Astrocyte (in vitro differentiated cells and primary cell): ENCODE measurements at places on chromosomes 5 and 9.

DNA sequence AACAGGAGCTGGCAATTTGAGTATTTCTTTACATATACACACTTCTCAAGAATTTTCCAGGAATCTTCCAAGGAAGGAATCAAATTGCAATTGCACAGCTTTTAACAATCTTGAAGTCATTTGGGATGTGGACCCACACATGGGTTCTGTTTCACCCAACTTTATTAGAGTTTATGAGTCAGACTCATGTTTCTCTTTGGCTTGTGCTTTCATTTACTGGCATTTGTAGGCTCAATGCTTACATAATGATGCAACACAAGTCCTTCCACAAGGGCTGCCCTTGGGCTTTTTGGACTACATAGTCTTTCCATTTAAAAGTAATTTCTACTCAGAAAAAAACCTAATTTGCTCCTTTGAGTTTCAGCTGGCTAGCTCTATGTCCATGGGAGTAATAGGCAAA lies 4.6 kb upstream of the CDC37L1 start:
- DNase-seq = peak; percentile 85

- no peak for DNase-seq
These were observed 88.6 kb downstream of the JAK2 start for GRCh38 chr9:5073701-5074100.

- DNase-seq = peak; percentile 43
These were observed 24.8 kb downstream of the ANXA1 start for GRCh38 chr9:73176450-73176875.

DNA sequence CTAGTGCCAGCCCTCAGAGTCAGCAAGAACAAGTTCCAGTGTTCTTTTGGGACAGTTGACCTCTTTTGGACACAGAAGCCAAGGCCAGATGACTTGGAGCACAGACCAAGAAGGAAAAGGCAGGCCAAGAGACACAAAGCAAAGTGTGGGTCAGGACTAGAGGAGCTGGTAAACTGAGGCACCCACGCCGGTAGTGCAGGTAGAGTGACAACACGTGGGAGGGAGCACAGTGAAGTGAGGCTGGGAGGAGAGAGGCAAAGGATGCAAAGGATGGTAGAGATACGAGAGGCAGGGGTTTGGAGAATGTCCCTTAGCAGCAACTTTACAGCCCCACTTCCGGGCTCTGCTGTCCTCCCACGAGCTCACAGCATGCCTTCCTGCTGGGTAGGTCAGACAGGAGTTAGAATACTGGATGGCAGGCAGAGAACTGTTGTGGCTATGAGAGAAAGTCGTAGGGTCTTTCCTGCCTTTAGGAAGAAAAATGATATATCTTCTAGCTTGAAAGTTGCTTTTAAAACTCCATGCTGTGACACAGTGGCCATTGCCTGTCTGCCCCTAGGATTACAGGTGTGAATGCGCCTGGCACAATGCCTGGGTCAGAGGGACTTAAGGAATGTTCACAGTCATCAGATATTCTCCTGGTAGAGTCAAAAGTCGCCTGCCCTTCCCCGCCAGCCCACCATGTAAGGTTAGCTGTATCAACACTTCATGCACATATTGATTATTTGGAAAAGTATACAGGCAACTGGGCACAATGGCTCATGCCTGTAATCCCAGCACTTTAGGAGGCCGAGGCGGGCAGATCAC lies 97.9 kb downstream of the PDE8B start:
- DNase-seq = no peak

- no peak for DNase-seq
These were observed 152.4 kb downstream of the RAPGEF6 start for GRCh38 chr5:131482617-131483016.

GRCh38 chr9:76905791-76906646 lies at the start of gene PRUNE2:
Gene PRUNE2, minus strand, starts transcription at chr9:76906114. Its CDS starts 151 bp downstream, at chr9:76905963.
- peak; percentile 84 for DNase-seq

GRCh38 chr5:14147210-14147609 lies 4.1 kb downstream of the TRIO start:
- DNase-seq = no peak

DNA sequence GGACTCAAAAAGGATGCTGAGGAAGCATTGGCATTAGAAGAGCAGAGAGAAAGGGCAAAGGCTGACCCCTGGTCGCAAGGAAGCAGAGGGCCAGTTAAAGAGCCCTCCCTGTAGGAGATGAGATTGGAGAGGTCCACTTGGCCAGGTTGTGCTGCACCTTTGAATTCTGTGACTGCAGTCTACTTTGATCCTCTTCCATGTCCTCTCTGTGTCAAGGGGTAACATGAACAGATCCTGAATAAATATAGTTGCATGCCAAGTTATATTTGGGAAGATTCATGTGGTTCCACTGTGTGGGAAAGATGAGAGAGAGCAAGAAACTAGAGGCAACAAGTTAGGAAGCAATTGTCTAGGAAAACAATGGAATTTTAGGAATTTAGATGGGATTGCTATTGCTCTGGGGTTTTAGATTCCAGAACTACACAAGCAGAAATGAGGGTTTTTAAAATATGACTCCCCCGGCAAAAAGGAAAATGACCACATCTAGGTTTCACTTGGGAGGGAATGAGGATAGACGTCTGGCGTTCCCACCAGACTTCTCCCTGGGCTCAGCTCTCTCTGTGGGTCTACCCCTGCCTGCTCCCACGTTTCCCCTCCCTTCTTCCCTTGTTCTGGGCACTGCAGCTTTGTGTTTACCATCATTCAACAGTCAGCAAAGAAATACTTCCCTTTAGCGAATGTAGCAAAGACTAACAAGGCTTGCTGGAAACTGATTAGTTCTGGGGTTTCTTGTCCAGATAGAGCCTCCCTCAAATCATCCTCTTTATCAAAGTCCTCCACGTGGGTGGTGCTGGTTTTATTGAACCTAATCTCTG lies 63.6 kb downstream of the SNX18 start:
- peak; percentile 68 for DNase-seq

DNA sequence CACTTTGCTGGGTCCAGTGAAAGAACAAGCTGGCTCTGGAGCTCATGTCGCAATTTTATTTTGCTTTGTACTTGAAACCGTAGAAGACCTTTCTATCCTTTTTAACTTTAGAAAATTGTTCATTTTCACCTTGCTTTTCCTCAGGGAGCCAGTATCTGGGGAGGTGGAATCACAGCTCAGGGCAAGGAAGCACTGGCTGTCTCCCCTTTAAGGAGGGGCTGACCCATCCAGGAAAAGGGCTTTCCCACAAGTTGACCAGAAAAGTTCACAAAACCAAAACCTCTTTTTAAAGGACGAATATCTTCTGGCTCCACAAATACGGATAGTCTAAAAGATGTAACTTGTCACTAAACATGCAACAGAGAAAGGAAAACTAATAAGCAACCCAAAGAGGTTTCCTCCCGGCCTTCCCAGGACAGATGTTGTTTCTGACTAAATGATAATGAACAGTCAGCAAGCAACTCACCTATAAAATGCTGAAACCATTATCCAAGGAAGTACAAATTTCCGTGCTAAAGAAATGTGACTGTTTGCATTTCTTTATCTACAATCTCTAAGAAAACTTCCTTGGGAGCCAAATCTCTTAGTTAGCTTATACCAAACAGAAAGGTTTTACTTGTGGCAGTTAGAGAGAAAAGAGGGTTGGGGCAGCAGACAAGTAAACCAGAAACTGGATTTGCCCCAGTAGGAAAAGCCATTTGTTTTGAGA lies 278.2 kb downstream of the PLK2 start:
- no peak for DNase-seq

DNA sequence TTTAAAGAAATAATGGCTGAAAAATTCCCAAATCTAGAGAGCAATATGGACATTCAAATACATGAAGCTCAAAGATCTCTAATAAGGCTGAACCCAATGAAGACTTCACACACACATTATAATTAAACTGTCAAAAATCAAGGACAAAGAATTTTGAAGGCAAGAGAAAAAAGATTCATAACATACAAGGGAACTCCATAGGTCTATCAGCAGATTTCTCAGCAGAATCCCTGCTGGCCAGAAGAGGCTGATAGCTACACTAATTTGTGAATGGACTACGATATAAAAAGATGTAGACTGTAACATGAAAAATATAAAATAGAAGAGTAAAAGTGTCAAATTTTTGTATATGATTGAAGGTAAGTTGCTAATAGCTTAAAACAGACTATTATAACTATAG lies 251.9 kb downstream of the ADAMTS6 start:
- no peak for DNase-seq

GRCh38 chr9:82424599-82425120 lies 436.1 kb downstream of the SPATA31D1 start:
- DNase-seq = no peak

- DNase-seq = peak; percentile 74
These were observed 52.8 kb downstream of the CAST start for GRCh38 chr5:96714951-96715451.

DNA sequence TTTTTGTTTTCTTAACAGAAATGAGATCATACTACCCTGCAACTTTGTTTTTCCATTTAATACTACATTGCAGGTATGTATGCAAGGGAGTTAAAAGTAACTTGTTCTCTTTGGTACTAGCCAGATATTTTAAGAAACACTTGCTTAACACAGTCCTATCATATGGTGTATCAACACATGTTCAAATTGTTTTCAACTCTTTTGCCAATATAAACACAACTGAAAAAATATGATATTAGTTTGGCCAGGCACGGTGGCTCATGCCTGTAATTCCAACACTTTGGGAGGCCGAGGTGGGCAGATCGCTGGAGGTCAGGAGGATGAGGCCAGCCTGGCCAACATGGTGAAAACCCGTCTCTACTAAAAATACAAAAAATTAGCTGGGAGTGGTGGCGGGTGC lies 41.6 kb downstream of the RNF38 start:
- no peak for DNase-seq

DNA sequence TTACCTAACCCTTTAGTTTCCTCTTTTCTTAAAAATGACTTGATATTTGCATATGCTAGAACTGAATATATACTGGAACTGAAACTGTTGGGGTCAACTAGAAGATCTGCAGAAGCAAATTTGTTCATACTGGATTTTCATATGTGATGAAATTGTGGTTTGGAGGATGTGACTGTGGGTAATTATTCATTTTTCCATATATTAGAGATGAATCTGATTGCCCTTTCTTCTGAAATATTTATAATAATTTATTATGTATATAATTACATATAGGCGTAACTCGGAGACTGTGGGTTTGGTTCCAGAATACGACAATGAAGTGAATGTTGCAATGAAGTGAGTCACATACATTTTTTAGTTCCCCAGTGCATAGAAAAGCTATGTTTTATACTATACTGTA lies 149.1 kb downstream of the ATP10B start:
- no peak for DNase-seq

- DNase-seq = no peak
These were observed 29.9 kb downstream of the TRMO start for GRCh38 chr9:97892421-97892820.

DNA sequence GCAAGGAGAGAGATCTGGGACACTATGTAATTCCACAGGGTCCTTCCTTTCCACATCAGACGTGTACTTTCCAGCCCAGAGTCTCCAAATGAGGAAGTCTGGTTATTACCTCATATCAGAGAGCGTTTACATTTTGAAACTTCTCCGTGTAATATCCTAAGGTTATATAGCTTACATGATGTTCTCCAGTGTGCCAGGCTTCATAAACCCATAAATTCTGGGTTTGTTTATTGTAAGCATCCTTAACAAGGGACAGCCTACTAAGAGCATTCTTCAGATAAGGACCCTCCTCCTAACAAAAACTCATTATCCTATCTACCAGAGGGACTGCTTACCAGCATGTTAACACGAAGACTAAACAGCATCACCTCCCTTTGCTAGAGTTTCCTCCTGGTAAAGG lies 17.9 kb downstream of the SRFBP1 start:
- DNase-seq = no peak

- DNase-seq = peak; percentile 65
These were observed 140.6 kb downstream of the ERCC6L2 start for GRCh38 chr9:96015876-96016686.

GRCh38 chr5:10663489-10664179 lies 97.4 kb downstream of the DAP start:
- peak; percentile 46 for DNase-seq

GRCh38 chr9:130542038-130542437 lies 37.3 kb upstream of the FUBP3 start:
- no peak for DNase-seq

DNA sequence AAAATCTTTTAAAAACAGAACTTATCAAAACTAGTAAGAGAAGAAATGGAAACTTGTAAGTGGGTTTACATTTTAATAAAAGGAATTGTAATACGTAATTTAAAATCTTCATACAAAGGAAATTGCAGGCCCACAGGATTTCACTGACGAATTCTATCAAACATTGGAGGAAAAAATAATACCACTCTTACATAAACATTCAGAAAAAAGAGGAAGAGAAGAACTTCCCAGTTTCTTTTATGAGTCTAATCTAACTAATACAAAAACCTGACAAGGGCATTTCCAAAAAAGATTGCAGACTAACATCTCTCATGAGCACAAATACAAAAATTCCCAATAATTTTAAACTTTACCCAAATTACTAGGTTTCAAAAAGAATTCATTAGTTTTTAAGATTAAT lies 149.0 kb downstream of the RANBP17 start:
- no peak for DNase-seq

- DNase-seq = peak; percentile 56
These were observed 38.0 kb upstream of the CCDC152 start for GRCh38 chr5:42718591-42718990.

DNA sequence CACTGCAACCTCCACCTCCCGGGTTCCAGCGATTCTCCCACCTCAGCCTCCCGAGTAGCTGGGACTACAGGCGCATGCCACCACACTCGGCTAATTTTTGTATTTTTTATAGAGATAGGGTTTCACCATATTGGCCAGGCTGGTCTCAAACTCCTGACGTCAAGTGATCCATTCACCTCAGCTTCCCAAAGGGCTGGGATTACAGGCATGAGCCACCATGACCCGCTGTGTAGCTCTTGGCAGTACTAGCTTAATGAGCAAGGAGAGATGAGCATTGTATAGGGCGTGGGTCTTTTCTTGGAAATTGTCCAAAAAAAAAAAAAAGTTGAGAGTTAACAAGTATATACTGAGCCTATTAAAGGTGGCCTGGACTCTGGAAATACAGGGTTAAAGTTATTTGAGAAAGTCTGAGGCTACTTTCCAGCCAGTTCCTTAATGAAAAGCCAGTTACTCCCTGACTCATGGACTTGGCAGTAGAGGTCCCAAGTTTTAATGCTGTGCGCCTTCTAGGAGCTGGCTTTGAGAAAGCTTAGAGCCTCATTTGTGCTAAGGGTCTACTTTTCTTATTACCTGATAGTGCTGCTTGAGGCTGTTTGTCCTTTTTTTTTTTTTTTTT lies 4.2 kb upstream of the FGF18 start:
- DNase-seq = peak; percentile 76

- no peak for DNase-seq
These were observed 47.6 kb upstream of the MEGF10 start for GRCh38 chr5:127243011-127243410.
